ENCODE measurements at places on chromosomes 4 and X.

- DNase-seq = no peak
Measured at GRCh38 chr4:176614793-176615192, 177.9 kb downstream of the VEGFC start.

GRCh38 chrX:24151513-24151912, 2.0 kb downstream of the ZFX start:
- DNase-seq = no peak

DNA sequence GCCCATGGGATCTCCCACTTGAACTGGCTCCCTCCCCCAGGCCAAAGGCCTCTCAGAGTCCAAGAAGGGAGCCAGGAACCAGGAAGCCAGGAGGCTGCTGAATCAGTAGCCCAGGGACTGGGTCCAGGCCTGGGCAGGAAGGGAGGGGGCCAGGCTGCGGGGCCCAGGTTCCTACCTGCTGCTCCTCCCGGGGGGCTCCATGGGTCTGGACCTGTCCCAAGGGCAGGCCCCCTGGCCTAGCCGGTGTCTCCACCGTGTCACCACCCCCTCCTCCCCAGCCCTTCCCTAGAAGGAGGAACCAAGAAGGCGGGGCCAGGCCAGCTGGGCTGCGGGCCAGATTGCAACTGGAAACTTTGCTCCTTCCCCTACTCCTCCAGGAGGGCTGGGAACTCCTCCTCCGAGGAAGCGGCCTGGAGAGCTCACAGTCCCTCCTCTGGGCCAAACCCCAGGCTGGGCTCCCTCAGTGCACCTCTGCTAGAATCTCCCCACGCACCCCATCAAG, at the start of gene IQSEC2:
IQSEC2 (minus strand) TSS at position 264 of the 502 bp plus-strand sequence.
- DNase-seq = peak; percentile 13

DNA sequence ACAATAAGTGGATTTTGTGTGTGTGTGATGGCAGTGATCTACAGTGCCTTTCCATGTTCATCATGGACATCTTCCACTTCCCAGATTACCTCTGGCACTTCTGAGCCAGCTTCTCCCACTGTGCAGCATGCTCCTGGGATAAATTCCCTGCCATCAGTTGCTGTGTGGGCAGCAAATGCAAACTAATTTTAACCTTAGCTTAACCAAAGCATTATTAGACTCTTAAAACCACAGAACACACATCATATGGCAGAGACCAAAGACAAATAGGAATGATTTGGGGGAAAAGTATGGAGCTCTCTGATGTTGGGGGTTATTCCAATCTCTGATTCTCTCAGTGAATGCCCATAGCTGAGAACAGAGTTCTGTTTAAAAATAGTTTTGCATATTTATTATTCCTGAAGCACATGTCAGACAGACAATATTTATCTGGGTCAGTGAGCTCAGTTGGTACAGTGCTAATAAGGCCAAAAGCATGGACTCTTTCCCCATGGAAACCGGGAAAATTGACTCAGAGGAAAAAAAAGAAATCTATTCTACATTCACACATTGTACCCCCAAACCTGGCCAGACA, 567.4 kb downstream of the IQCM start:
- DNase-seq = no peak

GRCh38 chr4:117328333-117328732, 243.0 kb upstream of the TRAM1L1 start:
- no peak for DNase-seq

GRCh38 chr4:65007841-65008439, 598.7 kb upstream of the TECRL start:
- DNase-seq = no peak

DNA sequence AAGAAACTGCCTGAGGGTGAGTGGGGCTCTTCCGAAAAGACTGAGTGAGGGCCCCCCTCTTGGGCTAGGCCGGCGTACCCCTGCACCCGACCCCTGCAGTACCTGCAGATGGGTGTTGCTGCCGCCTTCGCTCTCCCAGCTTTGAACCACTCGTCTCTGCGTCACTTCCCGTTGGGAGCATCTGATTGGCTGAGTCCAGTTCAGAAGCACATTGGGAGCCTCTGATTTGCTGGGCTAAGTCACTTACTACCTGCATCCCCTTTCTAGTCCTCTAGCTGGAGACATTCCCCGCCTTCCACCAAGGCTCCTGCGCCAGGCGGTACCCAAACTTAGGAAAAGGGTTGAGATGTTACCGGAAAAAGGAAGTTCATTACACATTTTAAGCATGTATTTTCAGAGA, 20.4 kb upstream of the WWC2 start:
- no peak for DNase-seq

DNA sequence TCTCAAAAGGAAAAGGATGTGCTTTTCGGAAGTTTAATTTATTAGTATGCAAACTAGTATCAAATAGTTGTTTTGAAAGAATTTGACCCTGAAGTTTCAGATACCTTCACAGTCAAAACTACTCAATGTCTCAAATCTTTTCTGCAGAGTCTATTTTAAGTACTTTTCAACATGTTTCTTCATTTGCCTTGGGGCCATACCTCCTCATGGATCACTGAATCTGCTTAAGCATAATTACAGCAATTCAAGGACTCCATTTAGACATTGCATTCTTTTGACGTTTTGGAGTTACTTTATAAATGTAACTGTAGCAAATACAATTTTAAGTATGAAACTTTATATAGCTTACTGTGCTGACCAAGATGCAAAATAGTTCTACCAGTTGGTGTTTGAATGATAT, 25.5 kb downstream of the PALLD start:
- DNase-seq = no peak

GRCh38 chr4:89759426-89759825, 77.5 kb downstream of the SNCA start:
- no peak for DNase-seq

- no peak for DNase-seq
Measured at GRCh38 chrX:112851161-112851779, 10.6 kb upstream of the AMOT start.

DNA sequence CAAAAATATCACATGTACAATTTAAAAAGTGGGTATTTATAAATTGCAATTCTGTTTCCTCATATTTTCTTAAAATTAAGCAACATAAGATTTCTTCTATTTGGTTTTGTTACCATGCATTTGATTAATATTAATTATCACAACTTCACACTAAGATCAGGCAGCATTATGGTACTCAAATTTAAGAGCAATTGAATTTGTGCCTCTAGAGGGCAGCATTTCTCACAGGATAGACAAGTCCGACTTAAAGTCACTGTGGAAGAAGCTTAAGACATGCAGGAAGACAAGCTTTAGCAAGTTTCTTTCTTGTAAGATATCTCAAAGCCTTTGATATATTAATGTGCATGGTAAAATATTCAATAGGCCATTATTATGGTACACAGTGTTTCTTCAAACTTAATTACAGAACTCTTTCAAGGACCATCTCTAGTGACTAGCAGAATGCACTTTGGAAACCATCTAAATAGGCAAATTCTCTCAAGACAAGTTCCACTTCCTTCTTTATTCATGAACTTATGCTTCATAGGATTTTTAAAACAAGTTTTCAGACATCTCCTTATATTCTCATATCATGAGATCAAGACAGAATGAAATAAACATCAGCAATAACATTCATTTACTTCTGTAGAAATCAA, 35.0 kb downstream of the FBXW7 start:
- peak; percentile 11 for DNase-seq

DNA sequence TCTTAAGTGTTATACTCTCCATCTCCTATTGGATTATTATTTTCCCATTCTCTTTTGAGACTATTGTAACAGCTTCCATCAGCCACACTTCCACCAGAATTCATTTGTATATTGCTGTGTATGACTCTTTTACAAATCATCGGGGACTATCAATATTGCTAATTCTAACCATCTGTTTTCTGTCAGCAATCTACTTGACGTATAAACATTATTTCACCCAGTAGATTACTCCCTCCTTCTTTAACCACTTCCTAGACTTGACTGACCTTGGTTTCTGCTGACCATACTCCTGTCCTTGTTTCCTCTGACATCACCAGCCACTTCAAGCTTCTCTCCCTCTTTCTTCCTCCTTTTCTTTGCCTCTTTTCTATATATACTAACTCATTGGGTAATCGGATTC, 402.9 kb downstream of the PCDH18 start:
- DNase-seq = no peak

DNA sequence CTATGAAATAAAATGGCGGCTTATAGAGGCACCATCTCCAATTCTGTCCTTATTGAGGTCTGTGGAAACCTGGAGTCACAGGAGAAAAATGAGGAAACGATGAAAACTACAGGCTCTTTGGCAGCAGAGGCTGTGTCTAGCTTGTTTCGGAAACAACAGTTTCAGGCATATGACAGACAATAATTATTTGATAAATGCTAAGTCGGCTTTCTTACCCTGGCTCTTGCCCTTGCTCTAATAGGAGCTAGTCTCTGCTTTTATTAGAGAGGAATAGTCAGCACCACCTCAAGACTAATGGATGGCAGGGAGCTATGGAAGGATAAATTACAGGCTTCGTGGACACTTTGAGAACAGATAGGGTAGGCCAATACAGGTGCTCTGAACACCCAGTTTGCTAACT, 24.3 kb downstream of the HADH start:
- DNase-seq = no peak

GRCh38 chr4:3809451-3810110, 43.4 kb downstream of the ADRA2C start:
- no peak for DNase-seq

DNA sequence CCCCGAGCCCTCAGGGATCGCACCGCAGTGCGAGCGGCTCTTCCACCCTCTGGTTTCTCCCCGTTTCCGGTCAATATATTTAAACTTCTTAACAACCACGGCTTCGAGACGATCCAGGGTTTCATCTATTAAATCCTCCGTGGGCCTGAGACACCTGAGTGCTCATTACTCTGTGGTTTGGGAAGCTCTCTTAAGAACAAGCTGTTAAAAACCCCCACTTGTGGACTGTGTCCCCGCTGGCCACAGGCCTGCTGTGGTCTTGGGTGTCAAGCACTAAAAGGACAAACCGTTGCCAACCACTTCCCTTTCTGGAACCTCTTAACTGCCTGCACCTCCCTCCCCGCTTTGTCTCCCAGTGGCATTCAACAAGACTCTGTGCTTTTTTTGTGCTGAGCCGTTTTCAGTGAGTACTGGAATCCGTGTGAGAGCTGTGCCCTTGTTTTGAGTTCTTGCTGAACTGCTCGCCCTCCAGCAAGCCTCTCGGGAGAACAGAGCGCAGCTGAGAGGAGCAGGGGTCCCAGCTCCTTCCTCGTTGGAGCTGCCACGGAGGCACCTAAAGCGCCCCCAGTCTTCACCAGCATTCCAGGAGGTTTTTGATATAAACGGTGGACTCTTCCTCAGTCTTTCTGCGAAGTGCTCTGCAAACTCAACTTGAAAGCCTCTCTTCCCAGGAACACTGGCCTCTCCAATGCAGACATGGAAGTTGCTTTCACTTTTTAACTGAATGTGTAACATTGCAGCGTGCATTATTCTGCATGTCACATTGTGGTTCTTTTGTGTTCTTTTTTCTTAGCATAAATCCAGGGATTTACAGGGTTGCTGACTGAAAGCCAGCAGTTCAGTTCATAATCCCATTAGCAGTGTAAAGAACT, 691 bp upstream of the IGFBP7 start:
- no peak for DNase-seq

GRCh38 chrX:144916785-144917184, 330.5 kb upstream of the SPANXN1 start:
- no peak for DNase-seq

DNA sequence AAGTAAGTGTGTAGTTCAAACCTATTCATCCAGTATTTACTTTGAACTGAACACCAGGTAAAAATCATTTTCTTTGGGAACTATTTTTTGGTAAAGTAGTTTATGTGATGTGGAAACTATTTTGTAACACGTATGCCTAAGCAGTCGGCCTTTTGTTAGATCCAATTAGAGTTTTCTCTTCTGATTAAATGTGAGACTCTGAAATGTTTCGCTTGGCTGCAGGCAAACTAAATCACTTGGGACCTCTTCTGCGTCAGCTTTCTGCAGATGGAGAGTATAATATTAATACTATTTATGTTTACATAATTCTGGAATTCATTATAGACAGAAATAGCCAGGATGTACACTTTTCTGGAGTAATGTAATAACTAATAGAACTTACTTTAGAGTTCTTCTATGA, 46.9 kb downstream of the BMPR1B start:
- DNase-seq = no peak

DNA sequence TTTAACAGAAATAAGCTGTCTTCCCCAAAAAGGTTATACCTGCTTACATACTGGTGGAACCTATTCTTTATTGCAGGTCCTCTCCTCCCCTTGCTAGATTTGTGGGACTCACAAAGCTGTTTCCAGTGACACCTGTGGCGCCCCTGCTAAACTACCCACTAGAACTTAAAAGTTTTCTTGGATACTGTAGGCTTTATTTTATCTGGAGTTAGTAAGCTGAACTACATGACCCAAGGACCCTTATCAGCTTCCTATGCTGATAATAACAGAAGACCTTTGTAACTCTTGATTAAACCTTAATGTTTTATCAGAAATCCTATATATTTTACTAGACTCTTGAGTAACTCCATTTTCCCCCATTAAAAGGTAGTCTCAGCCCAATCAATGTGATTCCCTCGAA, 32.3 kb downstream of the CLDN2 start:
- DNase-seq = no peak

- DNase-seq = peak; percentile 7
Measured at GRCh38 chrX:153469811-153470410, 465 bp downstream of the HAUS7 start.

DNA sequence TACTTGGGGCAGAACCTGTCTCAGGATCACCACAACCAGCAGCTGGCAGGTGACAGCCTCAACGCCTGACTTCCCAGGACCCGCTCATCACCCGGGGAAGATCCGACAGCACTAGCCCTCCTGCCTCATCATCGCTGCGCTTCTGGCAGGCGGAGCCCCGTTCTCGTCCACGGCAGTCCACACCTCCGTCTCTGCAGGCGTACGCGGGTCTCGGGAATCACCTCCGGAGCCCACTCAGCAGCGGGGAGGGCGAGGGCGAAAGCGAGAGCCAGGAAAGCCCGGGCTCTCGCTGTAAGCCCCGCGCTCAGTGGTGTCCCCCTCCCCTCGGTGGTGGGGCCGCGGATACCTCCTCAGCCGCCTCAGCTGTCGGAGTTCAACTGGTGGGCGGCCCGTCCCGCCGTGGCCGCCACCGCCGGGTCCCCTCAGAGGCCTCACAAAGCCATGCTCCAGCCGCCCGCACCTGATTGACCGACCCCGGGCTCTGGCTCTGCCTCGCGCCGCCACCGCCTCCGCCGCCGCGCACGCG, 518 bp upstream of the CNKSR2 start:
- no peak for DNase-seq

GRCh38 chrX:53072418-53073114, 9.6 kb upstream of the TSPYL2 start:
- DNase-seq = no peak

GRCh38 chr4:83029688-83030087, 5.3 kb upstream of the COPS4 start:
- no peak for DNase-seq

GRCh38 chrX:132267392-132267791, 48.1 kb upstream of the RAP2C start:
- no peak for DNase-seq

- DNase-seq = no peak
Measured at GRCh38 chr4:175394208-175394607, 417.9 kb downstream of the GPM6A start.
